ENCODE measurements at places on chromosomes 2 and 18. TPM values are rescaled to one million over a fixed set of nuclear protein-coding genes. Genes with fewer than 3 reads are reported as not detected.

CIAO1 gene
- 50.9 TPM for polyA plus RNA-seq

ARHGAP15 gene
- not detected for polyA plus RNA-seq

SIX3 gene
- not detected for polyA plus RNA-seq

AQP12A gene
- not detected for polyA plus RNA-seq

RTP5 gene
- polyA plus RNA-seq = not detected

UGT1A6 gene
- not detected for polyA plus RNA-seq

GPAT2 gene
- polyA plus RNA-seq = 8.2 TPM

PDE6D gene
- 31.9 TPM for polyA plus RNA-seq

PDCD1 gene
- not detected for polyA plus RNA-seq

DNA sequence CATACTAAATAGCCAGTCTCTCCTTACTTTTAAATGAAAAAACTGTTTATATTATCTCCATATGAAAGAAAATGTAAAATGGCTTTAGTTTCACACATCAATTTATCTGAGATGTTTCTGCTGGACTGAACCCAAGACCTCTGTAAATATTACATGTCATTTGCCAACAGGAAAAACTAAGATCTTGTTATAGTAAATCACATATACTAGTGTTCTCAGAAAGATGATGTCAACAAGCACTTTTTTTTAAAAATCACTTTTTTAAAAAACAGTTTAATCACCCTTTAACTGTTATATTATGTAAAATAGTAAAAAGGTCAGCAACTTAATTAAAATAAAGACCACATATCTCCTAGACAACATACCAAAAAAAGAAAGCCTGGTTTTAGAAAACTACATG, 46.3 kb downstream of the PTPN2 start:
- no peak for DNase-seq

DNA sequence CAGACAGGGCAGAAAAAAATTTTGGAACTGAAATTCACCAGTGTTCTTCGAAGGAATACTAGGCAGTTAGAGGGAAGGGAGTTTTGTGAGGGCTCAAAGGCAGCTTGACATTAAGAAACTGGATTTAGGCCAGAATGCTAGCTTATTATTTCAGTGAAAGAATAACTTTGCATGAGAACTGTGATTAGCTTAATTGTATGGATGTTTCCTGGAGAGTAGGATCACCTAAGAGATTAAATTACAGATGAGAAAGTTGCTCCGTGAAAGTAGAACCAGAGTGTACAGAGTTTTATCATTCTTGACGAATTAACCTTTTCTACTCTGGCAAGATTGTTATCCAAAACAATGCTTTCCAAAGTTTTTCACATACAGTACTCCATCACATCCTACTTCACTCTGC, 6.2 kb downstream of the SPAG16 start:
- DNase-seq = no peak

DNA sequence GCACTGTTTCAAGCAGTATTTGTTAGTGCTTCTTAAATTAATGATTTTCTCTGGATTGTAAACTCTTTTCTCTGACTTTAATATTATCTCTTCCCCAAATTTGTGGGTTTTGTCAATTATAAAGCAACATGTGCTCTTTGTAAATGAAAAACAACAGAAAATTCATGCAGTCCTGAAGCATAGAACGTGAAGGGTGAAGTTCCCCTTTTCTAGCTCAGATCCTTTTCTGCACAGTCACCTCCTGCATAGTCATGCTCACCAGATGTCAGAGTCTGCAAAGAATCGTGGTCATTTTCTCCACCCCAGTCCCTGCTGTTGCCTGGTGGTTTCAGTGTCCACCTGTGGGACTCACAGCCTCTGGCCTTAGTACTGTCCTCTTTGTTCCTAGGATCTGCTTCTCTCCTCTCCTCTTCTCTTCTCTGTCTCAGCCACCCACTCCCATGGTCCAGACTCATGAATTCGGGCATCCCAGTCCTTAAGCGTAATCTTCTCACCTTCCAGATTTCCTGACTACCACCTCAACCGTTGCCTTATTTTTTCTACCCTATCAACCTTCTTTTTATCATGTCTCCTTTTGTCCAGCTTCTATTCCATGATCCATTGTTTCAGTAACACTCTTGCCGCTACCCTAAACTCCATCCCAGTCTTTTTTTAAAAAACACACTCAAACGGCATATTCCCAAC, 229.1 kb downstream of the RTP5 start:
- no peak for DNase-seq

DNA sequence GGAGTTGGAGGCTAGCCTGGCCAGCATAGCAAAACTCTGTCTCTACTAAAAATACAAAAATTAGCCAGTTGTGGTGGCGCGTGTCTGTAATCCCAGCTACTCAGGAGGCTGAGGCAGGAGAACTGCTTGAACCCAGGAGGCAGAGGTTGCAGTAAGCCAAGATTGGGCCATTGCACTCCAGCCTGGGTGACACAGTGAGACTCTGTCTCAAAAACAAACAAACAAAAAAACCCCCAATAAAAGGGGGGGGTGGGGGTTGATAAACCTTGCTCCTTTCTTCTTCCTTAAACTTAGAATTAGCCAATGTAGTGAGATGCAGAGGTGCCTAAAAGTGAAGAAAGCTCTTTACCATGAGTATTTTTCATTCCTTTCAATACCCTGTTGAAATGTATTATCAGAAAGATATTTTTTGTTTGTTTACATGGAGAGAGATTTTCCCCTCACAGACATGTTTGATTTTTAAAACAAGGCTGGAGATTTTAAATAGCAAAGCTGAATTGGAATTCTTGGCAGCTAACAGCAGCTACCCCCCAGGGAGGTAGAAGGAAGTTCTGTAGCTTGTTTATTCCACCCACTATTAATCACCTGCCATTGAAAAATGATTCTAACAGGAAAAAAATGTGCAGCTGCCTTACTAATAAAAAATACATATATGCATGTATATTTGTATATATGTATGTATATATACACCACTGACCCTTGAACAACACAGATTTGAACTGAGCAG, 48.6 kb downstream of the GYPC start:
- DNase-seq = peak; percentile 69

GRCh38 chr18:77369644-77370043, 120.0 kb downstream of the GALR1 start:
- no peak for DNase-seq

DNA sequence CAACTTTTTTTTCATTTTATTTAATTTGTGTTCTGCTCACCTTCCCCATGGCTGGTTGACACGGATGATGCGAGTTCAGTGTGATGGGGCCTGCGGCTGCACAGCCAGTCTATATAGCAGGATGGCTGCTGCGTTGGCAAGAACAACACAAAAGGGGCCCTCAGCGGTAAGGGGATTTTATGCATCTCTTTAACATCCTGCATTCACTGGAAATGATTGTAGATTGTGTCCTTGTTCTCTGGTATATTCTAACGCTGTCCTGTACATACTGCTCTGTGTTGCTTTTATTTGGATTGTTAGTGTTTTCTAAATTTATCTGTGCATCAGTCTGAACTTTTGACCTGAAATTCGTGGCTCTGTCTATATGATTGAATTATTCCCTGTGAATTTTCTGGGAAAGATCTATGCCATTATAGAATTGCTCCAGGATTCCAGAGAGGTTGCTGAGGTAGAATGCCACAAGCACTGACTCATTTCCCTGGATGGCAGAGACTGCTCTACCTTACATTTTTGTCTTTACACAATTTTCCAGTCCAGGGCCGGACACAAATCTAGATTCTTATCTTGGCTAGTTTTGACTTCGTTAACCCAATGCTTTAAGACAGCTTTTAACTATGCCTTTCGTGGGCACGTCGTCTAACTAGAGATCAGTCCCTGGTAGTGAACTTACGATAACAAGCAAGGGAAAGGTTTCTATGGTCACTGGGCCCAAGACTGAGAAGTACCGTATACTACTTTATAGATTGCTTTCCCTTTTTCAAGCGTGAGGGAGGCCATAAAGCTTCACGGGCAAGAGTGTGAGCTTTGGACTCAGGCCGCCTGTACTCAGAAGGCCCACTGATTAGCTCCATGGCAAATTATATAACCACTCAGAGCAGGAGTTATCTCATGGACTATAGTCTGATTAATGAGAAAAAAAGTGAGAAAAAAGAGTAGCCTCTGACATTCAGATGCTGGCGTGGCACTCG, at the start of gene CRYGC:
CRYGC (minus strand) TSS at position 85 of the 968 bp plus-strand sequence; CDS start at position 49, 36 bp downstream.
- DNase-seq = no peak

- no peak for DNase-seq
Measured at GRCh38 chr18:415617-416612, 84.6 kb downstream of the COLEC12 start.

DNA sequence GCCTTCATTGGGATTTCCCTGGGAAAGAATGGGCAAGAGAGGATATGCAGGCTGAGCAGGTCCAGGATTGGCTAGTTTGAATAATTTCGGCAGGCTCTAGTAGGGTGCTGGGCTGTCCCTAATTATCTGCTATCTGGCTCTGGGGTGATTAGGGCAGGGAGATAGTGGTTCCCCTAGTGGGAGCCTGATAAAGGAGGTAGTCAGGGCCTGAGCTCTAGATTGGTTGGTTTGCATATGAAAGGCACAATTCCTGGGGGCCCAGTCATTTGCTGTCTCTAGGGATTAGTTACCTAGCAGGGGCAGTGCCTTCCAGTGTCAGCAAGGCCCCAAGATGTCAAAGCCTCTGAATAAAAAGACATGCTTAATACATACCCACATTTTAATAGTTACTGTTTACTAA, 690.1 kb upstream of the KLHL29 start:
- DNase-seq = no peak

- DNase-seq = no peak
Measured at GRCh38 chr2:191899410-191899809, 52.5 kb upstream of the CAVIN2 start.

GRCh38 chr2:8574196-8575037, 107.4 kb upstream of the ID2 start:
- DNase-seq = no peak

DNA sequence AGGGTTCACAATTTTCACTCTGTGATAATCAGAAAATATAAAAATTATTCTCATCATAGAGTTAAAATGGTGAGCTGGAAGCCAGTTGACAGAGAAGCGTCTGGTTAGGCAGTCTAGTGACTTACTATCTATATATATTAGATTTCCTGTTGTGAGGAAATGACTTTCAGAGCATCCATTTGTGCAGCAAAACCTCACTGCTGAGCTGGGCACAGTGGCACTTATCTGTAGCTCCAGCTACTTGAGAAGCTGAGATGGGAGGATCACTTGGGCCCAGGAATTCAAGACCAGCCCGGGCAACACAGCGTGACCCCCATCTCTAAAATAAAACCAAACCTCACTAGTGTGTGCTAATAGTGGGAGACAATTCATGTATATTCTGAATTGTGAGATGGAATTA, 7.2 kb upstream of the KIAA2012 start:
- DNase-seq = no peak

GRCh38 chr2:122338000-122338399, 582.5 kb downstream of the TSN start:
- no peak for DNase-seq

DNA sequence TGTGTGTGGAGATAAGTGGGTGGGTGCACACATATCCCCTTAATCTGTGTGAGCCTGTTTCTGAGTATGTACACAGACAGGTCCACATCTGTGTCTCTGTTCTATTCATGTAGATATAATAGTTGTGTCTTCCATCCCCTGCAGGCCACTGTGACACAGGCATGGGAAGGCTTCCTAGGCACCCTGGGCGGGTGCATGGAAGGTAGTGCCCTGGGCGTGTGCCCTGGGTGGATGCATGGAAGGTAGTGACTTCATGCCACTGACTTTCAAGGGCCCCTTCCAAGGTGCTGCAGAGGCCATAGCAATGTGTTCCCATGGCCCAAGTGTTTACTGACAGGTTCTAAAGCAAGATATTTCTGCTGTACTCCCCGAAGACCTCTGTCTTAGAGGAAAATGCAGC, 462.5 kb upstream of the HS6ST1 start:
- DNase-seq = no peak

GRCh38 chr2:151315381-151315903, 26.0 kb upstream of the NMI start:
- DNase-seq = peak; percentile 50

- DNase-seq = no peak
Measured at GRCh38 chr2:181655519-181655918, 1.4 kb downstream of the CERKL start.

DNA sequence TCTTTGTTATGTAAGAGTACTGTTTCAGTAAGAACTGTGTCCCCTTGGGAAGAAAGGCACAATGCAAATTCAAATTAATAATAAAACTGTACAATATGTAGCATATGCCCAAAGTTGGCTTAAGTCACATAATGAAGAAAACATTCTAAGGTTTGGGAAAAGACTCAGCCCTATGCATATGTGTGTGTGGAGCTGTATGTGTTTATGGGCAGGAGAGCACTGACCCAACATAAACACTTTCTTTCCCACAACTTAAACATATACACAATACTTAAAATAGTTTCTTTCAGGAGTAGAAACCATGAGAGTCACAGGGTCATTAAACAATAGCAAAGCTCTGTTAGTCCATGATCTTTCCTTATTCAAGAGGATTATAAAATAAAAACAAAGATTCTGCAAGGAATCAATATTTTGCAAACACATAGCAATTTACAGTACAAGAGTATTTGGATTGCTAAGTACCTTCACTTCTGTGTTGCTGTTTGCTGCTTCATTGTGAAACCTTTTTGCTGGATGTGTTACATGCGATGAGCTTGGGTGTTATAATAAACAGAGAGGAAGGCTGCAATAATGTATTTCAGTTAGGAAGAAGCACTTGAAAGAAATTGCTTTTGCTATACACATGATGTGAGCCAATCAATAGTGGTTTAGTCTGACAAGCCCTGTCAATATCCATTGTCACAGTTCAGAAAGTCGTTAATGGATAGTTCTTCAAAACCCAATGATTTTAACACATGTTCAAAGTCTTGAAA, 347.3 kb downstream of the ARHGAP15 start:
- no peak for DNase-seq

DNA sequence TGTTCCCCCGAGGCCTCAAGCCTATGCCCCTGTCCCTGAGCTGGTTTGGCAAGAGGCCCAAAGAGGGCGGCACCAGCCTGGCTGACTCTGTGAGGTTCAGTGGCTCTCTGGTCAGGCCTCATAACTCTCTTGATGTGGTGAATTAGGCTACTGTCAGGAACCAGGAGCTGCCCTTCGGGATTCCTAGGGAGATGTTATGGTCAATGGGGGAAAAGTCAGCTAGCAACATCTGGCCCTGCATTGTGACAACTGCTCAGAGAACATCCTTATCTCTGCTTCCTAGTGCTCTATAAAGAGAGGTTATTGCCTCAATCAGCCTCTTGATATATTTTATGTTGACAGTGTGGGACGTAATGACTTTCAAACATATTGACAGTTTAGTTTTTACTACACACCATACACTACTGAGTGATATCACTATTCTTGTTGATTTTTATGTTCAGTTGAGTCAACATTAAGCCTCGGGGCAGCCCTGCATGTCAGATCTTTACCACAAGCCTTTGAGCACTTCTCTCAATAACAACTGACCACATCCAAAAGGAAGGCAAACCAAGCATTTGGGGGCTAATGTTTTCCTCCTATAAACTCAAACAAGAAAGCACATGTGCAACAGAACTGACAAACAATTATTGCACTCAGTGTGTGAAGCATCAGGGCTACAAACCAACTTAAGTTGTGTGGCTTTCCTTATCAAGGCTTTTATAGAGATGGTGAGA, 448.3 kb upstream of the SLC14A2 start:
- no peak for DNase-seq

All from muscle of arm (tissue), 14 donors.